ENCODE measurements at places on chromosomes 12 and 14.

DNA sequence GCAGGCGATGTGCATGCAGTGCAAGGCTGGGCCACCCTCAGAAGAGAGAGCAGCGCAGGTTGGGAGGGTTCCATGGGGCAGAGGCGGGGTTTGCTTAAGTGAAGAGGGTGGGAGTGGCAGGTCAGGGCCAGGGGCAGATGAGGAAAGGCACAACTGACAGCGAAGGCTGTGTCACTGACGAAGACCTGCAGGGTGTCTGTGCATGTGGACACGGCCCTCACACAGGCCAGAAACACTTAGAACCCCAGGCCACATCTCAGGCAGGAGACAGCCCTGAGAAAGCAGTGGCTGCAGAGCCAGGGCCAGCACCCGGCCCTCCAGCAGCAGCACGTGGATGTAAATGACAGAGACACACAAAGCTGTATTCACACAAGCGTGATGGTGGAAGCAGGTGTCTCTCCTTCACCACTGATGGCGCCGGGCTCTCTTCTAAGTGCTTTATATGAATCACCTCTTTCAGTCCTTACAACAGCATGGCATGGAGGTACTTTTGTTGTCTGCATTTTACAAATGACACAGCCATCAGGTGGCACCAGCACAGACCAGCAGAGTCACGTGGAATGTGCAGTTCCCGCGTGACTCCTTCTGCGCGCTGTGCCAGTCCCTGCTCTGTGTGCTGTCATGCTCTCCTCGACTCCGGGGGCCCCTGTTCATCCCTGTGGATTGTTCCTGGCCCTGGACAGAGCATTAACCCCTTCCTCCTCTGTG, 54.6 kb downstream of the TSPAN11 start:
- DNase-seq = no peak

GRCh38 chr12:110765111-110765510, 22.4 kb upstream of the PPP1CC start:
- no peak for DNase-seq

- DNase-seq = no peak
Measured at GRCh38 chr12:110661337-110661972, 27.5 kb downstream of the HVCN1 start.

GRCh38 chr12:2791089-2791488, 3.7 kb upstream of the FKBP4 start:
- no peak for DNase-seq

GRCh38 chr14:104296388-104297312, 158.3 kb downstream of the KIF26A start:
- DNase-seq = no peak

GRCh38 chr14:34699873-34700621, 14.3 kb downstream of the CFL2 start:
- DNase-seq = peak; percentile 89

DNA sequence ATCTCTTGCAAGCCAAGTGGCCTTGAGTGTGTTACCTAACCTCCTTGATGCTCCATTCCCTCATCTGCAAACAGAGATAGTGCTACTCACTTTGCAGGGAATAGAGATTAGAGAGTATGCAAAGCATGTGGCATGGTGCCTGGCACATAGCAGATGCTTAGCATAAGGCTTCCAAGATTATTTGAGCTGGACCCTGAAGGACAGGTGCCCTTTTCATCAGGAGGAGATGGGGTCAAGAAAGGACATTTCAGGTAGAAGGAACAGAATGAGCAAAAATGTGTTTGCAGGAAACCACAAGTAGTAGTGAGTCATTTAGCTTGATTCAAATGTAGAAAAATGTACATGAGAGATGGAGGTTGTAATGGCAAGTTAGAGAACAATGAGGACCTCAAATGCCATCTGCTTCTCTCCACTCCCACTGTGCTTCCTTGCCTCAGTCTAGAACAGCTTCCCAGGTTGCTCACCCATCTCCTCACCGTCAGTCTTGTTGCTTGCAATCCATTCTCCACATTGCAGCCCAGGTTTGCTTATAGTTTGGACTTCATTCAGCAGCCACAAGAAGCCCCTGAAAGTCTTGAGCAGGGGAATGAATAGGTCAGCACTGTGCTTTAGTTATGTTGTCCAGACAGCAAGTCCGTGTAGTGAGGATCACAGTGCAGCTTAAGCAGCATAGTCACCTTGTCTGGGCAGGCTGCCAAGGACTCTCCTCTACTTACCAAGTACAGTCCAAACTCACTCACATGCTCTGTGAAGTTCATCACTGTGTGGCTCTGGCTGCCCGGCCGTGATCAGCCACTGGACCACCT, 536.3 kb upstream of the CCDC196 start:
- peak; percentile 69 for DNase-seq

DNA sequence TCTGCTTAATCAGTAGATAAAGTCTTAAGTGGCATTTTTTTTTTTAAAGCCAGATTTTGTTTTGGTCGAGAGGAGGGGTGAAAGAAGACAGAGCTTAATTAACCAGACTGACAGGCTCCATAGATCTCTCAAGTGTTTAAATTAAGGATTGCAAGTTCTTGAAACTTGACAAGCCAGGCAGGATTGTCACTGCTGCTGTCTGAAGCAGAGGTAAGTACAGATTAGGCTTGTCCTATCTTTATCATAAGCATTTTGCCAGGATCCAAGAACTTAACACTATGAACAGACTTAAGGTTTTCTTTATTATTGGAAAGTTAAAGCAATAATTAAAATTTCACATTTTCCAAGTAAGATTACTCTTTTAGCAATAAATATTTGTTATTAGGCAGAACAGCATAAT, 179.6 kb upstream of the LMO3 start:
- DNase-seq = no peak

GRCh38 chr12:52870361-52871290, 21.8 kb upstream of the KRT78 start:
- DNase-seq = peak; percentile 85

Measured in epithelial cell of esophagus (primary cell).